ENCODE measurements at places on chromosomes 7 and 10.

GRCh38 chr10:117353684-117354083 lies 21.6 kb downstream of the PDZD8 start:
- no peak for DNase-seq

- DNase-seq, result no peak
Measured at GRCh38 chr7:142954680-142955268, 7.4 kb downstream of the KEL start.

DNA sequence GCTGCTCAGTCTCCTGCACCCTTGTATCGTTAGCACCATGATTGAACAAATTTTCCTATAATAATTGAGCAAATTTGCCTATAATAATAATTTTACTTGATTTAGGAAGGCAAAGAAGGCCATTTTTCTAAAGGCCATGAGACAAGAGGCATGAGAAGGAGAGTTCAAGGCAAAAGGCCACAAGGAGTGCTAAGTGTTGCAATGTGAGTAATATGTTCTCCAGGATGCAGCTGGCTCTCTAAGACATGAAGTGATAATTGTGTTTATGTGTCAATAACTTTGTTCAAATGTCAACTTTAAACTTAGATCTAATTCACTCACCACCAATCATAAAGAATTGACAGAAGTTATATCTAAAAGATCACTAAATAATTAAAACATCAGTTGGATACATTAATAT lies 53.8 kb downstream of the SGCE start:
- DNase-seq, result no peak

GRCh38 chr7:135441791-135442190 lies 68.1 kb downstream of the CNOT4 start:
- no peak for DNase-seq

- DNase-seq, result no peak
Measured at GRCh38 chr7:106823631-106824030, 41.5 kb upstream of the PIK3CG start.

DNA sequence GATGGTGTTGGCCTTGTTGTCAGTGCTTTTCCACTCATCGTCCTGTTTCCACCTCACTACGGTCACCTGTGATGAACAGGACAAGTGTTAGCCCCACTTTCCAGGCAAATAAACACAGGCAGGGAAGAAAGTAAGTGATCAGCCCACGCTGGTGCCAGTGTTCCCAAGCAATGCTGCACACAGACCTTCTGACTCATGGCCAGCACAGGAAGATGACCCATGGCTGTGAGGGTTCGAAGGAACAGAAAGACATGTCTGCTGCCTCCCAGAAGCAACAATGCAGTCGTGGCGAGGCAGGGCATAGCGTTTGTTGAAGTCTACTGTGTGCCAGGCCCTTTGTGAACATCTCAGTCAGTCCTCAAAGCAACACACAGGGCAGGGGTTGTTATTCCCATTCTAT lies 35.7 kb downstream of the SLC29A3 start:
- no peak for DNase-seq

DNA sequence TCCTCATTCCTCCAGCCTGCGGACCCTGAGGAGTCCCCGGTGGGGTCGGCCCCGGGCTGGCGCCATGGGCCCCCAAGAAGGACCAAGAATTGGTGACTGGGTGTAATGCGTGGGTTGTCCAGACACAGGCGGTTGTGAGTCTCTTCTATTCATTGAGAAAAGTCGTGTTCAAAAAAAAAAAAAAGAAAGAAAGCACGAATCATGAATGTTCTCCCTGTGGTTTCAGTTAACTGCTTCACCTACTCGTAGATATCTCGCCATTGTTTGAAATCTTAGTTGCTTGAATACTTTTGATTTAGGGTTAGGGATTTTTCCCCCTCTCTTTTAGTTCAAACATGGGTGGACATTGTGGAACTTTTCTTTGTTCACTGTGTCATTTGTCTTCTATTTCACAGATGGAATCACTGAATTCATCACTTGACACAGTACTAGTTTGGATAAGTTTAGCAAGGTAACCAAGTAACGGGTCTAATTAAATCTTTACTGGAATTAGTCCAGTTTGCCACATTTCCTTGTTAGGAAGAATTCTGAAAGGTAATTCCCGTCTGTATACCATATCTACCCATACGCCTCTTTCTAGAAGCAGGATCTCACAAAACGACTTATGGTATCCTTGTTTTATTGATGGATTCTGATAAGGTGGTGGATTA lies 775 bp downstream of the STARD3NL start:
- peak; percentile 21 for DNase-seq

DNA sequence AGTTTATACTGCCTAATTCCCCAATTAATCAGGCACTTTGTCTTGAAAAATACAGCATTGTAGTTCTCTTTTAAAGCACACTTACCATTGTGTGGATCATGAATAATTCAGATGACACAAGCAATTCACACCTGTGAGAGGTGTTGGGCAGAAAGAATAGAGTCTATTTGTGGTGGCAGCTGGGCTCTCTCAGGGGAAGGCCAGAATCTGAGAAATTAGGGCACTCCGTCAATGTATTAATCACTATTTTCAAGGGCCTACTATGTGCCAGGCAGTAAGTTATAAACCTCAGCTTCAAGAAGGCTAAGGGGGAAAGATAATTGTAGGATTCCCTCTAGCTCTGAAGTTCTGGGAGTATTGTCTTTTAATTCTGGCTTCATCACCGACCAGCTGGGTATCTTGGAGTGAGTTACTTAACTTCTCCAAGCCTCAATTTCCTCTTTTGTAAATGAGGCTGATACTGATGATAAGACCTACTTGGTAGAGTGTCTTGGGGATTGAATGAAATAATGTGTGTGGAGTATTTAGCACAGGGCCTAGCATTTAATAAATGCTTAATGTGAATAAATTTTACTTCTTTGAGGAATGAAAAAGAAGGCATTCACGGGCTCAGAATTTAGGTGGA lies 2.5 kb downstream of the CHN2 start:
- DNase-seq, result no peak

GRCh38 chr7:50664461-50664922 lies 99.3 kb upstream of the DDC start:
- DNase-seq, result no peak

DNA sequence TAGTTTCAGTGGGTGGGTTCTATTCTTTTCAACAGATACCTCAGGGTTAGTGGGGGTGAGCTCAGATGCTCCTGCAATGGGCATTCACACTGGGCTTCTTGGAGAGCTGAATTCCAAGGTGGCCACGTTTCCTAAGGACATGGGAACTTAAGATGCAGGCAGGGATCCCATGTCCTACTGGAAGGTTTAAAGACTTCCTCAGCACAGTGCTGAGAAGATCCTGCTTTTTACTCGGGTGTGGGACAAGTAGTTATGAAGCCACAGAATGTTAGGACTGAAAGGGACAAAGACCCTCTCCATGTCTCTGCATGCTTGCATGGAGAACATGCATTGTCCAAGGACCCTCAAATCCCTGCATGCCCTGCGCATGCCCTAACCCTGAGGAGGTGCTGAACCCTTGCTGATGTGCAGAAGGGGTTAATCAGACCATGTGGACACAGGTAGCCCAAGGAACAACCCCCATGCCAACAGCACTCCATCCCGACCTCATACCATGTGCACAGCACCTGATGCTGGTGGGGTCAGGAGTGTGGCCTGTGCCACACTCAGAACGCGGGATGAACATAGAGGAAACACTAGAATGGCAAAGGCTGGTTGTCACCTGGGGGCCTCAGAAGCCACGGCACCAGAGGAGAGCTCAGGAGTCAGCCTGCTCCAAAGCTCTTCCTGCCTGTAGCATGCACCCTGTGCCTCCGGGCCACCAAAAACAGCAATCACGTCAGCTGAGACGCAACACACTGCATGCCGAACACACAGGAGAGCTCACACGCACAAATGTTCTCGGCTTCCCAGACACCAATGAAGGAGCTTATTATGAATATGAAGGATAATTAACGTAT lies 15.2 kb downstream of the IL2RA start:
- DNase-seq, result no peak

DNA sequence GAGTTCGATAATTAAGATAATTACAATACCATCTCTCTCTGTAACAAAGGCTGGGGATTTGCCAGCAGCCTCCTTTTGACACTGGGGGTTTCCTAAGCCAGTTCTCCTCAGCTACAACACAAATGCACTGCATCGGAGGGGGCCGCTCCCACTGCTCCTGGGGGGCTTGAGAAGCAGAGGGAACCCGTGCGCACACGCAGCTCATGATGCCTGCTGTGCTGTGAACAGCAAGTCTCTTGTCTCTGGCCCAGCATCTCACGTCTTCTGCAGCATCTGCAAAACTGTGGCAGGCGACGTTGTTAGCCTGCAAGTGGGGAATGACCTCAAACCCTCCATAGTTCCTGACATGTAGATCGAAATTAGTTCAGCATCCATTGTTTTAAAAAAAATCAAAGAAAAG lies 5.5 kb downstream of the VIPR2 start:
- no peak for DNase-seq

- no peak for DNase-seq
Measured at GRCh38 chr7:121369462-121369861, 26.6 kb downstream of the FAM3C start.

DNA sequence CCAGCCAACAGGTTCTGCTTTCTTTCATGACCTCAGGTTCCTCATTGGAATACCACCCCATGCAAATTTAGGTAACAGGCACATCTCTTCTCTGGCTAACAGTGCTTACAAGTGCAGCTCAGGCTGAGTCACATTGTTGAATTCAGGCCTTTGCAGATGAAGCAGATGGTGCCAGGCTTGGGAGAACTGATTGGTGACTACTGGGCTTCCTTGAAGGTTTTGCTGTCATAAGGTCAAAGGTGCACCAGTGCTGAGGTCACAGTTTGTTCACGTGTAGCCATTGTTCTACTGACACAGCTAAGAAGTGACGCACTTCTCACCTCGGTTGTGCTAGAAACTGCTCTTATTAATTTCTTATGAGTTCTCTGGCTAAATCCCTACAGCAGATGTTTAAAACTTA lies 128.6 kb upstream of the BMPER start:
- DNase-seq, result no peak

- no peak for DNase-seq
Measured at GRCh38 chr7:111324228-111324627, 233.3 kb downstream of the LRRN3 start.

- DNase-seq, result no peak
Measured at GRCh38 chr10:100625816-100626215, 90.1 kb downstream of the HIF1AN start.

DNA sequence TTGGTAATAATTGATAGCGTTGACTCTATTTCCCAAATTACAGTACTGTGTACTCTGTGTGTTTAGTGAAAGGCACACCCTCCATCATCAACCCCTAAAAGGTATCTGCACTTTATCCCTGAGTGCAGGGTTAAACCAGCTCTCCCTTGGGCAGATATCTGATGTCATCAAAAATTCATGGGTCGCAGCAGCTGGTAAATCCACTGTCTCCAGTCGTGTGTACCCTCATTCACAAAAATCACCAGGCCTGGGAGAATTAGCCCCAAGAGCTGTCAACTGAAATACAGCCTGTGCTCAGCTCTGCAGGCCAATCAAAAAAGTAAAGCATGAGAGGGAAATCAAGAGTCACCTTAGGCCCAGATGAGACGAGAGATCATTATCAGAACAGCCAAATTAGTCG lies 103.7 kb downstream of the HIP1 start:
- no peak for DNase-seq

- DNase-seq, result peak; percentile 94
Measured at GRCh38 chr7:44200699-44201461, at the start of gene YKT6. YKT6 (plus strand) TSS chr7:44200978; CDS start chr7:44201136, 158 bp downstream.

GRCh38 chr7:32761451-32762205 lies 129.9 kb downstream of the KBTBD2 start:
- DNase-seq, result no peak

DNA sequence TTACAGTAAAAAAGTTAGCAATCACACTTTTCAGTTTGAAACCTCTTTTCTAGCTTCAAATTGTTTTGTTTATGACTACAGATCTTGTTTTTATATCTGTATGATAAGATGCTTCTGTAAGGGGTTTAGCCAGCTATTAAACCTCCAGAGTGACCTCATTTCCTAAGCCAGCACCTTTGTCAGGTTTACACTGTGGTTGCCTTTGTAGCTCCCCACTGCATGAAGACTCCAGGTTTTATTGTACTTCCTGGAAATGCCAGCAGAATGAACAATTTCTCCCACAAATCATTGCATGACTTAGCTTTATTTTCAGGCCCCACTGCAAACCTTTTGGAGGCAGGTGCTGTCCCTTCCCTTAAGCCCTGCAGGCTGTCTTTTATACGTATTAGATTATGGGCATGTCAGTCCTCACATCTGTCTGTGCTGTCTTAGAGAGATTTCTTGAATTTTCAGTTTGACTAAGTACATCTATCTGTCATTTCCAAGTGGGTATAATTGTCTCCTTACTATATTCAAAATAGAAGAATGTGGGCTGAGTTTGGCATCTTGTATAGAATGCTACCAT lies 8.2 kb upstream of the AGR3 start:
- DNase-seq, result no peak

DNA sequence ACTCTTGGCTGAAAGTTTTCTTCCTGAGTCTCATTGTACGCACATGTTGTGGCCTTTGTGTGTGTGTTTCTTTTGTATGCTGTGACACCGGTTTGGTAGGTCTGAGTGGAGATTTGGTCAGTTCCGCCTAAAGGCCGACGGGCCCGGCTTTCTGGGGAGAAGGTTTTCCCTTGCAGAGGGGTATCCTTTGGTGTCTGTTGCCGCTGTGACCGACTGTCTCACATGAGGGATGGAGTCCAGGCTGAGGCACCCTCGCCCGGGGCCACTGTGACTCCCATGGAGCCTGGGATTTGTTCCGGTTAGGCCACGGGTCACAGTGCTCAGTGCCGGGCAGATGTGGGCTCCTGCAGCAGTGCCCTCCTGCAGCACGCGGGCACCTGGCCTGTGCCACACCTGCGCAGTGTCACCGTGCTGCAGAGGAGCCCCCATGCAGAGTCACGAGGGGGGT lies 19.4 kb downstream of the INPP5A start:
- DNase-seq, result no peak

GRCh38 chr7:74032191-74032490 lies 4.2 kb downstream of the ELN start:
- DNase-seq, result no peak

DNA sequence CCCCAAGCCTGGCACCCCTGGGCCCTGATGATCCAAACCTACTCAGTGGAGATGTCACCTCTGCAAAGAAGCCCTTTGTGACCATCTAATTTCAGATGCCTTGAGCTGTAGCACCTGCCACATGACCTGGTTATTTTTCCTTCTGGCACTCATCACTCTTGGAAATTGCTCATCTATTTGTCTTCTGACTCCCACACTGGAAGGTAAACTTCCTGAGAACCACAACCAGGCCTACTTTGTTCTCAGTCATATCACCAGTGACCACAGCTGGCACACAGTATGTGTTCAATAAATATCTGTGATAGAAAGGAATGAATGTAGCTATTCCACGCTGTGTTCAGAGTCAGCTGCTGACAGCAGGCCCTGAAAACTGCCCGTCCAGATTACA lies 97.1 kb downstream of the SH3PXD2A start:
- no peak for DNase-seq

DNA sequence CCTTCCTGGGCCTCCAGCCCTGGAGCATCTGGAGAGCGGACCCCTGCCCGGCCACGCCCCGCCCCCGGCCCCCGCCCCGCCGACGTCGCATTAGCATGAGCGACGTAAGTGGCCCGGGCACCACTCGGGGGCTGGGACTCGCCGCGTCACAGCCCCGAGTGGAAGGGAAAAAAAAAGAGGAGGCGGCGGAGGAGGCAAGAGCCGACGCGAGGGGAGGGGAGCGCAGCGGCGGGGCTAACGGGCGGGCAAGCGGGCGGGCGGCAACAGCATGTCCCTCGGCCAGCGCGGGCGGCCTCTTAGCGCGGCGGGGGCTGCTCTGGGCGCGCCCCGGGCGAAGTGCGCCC lies at the start of gene SLC18A3:
Gene SLC18A3, plus strand, starts transcription at position 197 of the 344 bp plus-strand sequence. CDS start 431 bp downstream, outside the sequence.
- no peak for DNase-seq
